Eye (tissue), 1 donor: ENCODE measurements at places on chromosomes 7 and 10.
A peak's percentile ranks its signal among the peaks of the same experiment; 100 is the strongest.

DNA sequence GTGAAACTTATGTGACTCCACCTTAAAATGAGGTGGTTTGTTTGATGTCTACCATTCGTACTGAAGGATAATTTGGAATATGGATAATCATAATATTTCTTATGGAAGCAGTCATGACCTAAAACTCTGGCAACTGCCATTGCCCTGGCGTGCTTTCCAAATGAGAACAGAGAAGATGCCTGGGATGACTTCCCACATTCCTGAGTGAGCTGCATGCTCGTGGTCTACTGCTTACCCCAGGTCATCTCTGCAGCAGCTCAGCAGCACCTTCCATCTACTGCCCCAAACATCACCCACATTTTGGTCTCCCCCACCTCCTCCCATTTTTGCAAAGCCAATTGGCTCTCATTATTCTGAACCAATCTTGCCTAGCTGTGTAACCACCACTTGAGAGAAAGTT lies 40.1 kb downstream of the LYZL1 start:
- no peak for DNase-seq

DNA sequence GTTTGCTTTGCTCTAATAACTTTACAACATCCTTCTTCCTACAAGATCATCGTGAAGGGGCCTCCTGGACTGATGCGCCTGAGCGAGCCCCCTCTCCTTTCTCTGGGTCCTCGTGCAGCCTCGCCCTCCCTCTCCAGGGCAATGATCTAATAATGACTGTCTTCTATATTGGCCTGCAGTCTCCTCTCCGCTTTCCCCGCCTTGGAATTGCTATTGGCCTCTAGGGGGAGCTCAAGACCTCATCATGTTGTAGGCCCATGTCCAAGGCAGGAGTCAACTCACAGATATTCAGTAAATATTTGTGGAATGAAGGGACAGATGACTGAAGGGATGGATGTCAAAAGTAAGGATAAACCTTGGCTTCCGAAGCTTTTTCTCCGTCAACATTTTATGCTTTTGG lies 1180.3 kb downstream of the TYW1 start:
- DNase-seq = peak; percentile 93

DNA sequence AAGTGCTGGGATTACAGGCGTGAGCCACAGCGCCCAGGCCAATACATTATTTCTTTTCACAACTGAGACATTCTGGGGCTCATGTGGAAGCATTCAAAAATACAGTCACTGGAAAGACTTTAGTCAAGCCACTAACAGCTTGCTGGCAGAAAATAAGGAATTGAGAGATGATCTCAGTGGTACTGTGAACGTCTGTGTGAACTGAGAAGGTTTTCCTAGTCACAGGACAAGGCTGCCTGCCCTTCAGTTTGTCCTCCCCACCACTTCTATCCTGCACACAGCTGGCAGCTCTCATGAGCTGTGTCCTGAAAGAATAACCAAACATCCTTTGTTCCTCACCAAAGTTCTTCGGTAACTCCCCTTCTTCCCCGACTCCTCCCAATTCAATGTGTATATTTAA lies 31.3 kb upstream of the ITGA8 start:
- no peak for DNase-seq

DNA sequence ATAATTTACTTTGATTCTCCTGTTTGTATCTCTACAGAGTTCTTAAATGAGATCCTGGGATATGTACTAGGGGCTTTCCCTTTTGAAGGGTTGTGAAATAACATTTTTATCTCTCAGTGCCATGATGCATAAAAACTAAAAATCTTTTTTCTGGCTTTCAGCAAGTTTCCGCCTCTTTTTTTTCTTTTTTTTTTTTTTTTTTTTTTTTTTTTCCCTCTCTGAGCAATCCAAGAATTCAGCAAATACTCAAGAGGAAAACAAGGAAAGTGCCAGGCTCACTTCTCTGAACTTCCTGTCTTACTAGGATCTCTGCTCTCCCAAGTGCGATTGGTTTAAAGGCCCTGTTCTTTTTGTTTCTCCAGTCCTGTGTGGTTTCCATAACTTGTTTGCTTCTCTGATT lies 79.9 kb downstream of the HYCC1 start:
- no peak for DNase-seq

DNA sequence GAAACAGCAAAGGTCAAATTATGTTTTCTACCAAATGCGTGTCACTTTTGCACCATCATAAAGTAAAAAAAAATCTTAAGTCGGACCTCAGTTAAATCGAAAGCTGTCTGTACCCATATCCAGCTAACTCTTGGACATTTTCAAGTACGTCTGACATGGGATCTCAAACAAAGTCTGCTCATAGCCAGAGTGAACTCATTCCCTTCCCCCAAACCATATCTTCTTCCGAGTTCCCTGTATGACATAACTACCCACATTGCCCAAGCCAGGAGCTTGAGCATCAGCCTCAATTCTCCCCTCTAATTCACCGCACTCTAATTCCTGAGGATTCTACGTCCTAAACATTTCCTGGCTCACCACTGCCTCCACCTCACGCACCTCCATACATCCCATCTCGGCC lies 44.8 kb upstream of the TARP start:
- no peak for DNase-seq

DNA sequence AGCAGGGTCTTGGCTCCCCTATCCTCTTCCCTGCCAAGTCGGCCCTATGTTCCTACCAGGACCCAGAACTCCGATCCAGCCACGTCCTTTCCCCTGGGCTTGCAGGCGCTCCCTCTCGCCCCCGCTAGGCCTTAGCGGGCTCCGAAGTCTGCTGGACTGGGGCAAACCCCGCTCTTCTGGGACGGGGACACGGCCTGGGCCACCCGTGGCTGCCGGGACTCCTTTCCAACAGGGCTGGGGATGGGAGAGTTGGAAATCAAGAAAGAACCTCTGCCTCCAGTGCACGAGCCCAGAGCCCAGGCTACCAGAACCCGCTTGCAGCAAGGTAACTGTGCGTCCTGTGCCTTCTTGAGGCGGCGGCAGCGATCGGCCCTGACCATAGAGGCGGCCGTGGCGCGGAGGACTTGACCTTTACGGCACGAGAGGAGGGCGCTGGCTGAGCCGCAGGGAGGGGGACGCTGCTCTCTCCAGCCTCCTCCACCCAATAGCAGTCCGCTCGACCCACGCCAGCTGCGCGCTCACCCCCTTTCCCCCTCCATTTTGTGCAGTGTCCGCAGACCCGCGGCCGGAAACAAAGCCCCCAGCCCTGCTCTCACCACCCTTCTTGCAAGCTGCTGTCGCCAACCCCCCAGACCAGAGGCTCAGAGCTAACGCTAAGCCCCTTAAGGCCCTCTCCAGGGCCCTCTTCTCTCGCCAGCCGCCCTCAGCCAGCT lies 7.0 kb upstream of the HOXA11 start:
- DNase-seq = no peak

- DNase-seq = peak; percentile 55
These were observed 1.4 kb downstream of the HECW1 start for GRCh38 chr7:43113622-43114457.

DNA sequence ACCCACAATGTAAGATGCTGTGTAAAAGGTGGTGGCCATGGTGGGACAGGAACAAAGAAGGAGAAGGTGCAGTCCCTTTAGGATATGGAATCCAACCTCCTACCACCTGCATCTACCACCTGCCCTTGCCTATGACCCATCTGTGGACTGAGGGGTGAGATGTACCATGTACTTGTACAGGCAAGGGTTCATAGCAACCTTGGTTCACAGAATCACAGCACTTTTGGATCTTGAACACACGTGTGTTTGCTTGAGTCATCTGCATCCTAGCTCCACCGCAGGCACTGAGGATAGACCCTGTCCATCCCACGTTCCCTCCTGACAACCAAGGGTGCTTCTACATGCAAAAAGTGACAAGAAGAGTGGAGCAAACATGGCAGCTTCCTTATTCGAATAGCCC lies 162.3 kb downstream of the GFRA1 start:
- no peak for DNase-seq

DNA sequence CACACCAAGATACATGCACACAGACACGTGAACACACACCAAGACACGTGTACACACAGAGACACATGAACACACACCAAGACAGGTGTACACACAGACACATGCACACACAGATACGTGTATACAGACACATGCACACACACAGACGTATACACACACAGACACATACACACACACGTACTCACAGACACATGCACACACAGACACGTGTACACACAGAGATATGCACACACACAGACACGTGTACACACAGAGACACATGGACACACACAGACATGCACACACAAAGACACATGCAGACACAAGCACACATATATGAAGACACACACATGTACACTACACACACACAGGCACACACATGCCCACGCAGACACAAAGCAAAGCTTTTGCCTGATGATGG lies 134.6 kb downstream of the TCERG1L start:
- DNase-seq = no peak

- no peak for DNase-seq
These were observed 83.4 kb downstream of the ZNF365 start for GRCh38 chr10:62457598-62457997.

DNA sequence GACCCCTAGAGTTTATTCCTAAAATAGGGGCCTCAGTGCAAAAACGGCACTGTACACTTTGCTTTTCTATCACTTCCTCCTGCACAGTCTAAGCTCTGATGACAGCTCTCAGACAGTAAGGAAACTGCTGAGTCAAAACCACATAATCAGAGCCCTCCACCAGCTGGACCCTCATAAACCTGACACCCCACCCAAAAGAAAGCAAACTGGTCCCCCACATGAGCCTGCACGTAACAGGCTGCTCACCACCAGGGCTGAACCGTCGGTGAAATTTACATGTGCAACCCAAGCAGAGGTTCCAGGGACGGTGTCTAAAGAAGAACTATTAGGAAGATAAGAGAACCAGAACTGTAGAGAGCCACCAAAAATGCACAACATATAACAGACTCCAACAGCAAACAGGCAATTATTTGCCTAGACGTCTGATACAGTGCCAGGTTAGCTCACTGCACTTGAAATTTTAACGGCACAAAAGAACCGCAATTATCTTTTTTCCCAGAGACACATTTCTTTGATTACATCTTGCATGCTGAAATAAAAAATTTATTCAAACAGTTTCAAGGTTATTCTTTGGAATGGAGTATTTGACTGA lies 19.6 kb downstream of the SGMS1 start:
- DNase-seq = no peak

DNA sequence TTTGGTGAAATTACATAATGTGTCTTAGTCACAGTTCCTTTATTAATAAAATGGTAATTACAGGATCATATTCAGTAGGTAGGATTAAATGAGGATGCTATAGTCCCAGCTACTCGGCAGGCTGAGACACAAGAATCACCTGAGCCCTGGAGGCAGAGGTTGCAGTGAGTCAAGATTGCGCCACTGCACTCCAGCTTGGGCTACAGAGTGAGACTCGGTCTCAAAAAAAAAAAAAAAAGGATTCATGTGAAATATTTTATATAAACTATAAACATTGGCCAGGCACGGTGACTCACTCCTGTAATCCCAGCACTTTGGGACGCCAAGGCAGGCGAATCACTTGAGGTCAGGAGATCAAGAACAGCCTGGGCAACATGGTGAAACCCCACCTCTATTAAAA lies 197.9 kb downstream of the IMMP2L start:
- no peak for DNase-seq

DNA sequence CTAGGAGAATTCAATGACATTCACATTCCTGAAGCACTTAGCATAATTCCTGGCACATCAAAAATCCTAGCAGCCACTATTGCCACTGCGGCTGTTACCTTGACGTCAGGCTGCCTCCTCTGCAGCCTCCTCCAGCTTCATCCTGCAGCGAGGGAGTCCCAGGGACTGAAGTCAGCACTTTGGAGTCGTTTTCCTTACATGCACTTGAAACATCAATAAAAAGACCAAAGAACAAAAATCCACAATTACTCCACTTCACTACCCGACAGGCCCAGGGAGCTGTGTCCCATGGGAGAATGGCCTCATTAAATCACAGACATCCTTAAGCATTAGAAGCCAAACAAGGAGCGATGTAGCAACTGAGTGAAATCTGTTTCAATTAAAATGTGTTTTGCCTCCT lies 48.6 kb upstream of the NANOS1 start:
- DNase-seq = no peak

- DNase-seq = no peak
These were observed 93.5 kb downstream of the ADARB2 start for GRCh38 chr10:1643908-1644179.

DNA sequence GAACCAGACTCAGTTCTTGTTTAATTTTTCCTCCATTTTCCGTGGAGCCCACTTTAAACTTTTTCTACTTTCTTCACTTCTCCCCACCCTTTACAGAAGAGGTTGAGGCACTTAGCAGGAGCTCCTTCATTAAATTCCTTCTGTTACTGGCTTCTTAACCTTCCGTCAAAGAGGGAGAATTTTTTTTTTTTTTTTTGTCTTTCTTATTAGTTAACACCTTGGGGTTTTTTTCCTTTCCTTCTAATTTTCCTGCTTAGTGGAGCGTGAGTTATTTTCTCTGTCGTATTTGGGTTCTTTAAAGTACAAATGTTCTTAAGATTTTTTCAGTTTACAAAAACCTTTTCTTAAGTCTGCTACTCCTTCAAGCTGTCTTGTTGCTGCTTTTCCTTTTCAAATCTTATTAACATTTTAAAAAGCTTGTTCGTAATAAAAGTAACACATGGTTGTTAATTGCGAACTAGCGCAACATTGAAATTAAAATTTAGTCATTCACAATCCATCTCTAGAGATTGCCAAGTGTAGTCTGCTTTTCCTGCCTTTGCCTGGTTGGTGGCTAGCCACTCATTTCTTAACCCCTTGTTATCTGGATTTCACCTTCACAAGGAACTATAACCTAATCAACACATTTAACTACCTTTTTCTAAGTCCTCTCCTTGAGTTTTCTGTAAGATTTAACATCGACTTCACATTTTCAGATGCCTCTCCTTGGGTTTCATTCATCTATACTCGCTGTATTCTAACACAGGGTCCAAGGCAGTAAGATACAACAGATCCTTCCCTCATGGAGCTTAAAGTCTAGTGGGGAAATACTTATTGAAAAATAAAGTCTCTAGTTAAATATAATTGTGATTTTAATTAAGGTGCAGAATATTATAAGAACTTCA lies 2.0 kb downstream of the BMPR1A start:
- DNase-seq = peak; percentile 46

GRCh38 chr7:94247970-94248369 lies 146.7 kb upstream of the COL1A2 start:
- DNase-seq = no peak

GRCh38 chr7:15715435-15715834 lies 29.0 kb upstream of the MEOX2 start:
- no peak for DNase-seq

- no peak for DNase-seq
These were observed 446.4 kb downstream of the SDK1 start for GRCh38 chr7:3747467-3747866.

DNA sequence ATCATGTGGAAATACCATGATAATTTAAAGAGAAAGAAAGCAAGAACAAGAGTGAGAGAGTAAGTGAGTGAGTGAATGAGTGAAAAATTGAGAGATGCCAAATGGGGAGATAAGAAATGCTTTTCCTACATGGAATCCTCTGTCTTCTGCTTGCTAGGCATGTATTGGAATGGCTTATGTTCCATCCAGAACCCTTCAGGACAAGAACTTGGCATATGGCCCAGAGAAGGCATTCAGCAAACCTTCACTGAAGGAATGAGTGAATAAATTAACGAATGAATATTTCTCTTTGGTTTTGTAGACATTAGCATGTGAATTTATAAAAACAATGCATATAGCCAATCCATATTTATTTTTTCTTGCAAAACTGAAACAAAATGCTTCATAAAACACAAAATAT lies 162.2 kb downstream of the LRRTM3 start:
- DNase-seq = no peak

- DNase-seq = no peak
These were observed 286.8 kb downstream of the SKIDA1 start for GRCh38 chr10:21238717-21239116.

GRCh38 chr10:45160271-45160670 lies 155.1 kb downstream of the OR13A1 start:
- DNase-seq = no peak
